Left lung (tissue), 14 donors: ENCODE measurements at places on chromosomes 5 and 9.

DNA sequence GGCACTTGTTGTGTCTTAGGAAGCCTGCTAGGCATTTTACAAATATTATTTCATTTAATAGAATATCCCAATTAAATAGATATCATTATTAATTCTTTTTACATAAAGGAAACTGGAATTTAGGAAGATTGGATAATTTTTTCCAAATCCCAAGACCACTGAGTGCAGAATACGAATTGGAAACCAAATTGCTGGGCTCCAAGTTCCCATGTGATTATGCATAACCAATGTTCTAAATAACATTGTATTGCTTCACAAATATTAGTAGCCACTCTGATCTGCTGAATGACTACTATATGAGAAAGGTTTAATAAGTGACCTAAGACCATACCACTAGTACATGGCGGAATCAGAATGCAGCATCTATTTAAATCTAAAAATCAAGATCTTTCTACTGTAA is 57.7 kb downstream of the ALDH1A1 start:
- no peaks in the 10 kb centered on the region for H3K4me1 ChIP-seq
- H3K27me3 ChIP-seq = no peaks in the 10 kb centered on the region
- H3K27ac ChIP-seq = no peak overlapping the region
- H3K36me3 ChIP-seq = no peaks in the 10 kb centered on the region
- no peak overlapping the region for H3K4me3 ChIP-seq

DNA sequence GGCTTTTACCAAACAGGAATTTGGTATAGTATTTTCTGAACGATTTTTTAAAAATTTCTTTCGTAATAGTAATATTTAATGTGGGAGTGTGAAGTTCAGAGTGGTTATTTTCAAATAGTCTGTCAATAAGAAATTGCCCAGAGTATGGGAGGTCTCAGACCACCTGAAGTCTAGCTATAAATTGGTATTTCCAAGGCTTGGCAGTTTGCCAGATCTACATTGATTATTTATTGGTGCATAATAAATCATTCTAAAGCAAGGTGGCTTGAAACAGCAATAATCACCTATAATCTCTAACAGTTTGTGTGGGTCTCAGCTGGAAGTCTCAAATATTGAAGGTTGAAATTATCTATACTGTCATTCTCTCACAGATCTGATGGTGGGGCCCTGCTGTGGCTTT is 118.5 kb downstream of the PRR16 start:
- H3K4me1 ChIP-seq = no peaks in the 10 kb centered on the region
- DNase-seq = no peak
- H3K36me3 ChIP-seq = no peaks in the 10 kb centered on the region
- H3K27me3 ChIP-seq = no peaks in the 10 kb centered on the region
- H3K27ac ChIP-seq = no peak overlapping the region

- H3K4me1 ChIP-seq = no peaks in the 10 kb centered on the region
- no peak overlapping the region for H3K4me3 ChIP-seq
- peak; percentile 46 for DNase-seq
- no peak overlapping the region for H3K27ac ChIP-seq
- H3K27me3 ChIP-seq = peaks cover 52% of the 10 kb centered on the region
These were observed 96.9 kb upstream of the FCN2 start for GRCh38 chr9:134783699-134784039.

- H3K36me3 ChIP-seq = no peaks in the 10 kb centered on the region
- H3K27ac ChIP-seq = peak overlapping the region; percentile 67
- peak; percentile 78 for DNase-seq
- no peaks in the 10 kb centered on the region for H3K27me3 ChIP-seq
- H3K4me1 ChIP-seq = peaks cover 33% of the 10 kb centered on the region
These were observed 59.2 kb upstream of the CLINT1 start for GRCh38 chr5:157917899-157918809.

GRCh38 chr9:65432722-65433323 is 147.8 kb upstream of the FOXD4L5 start:
- no peaks in the 10 kb centered on the region for H3K4me1 ChIP-seq
- DNase-seq = no peak
- no peaks in the 10 kb centered on the region for H3K36me3 ChIP-seq
- no peaks in the 10 kb centered on the region for H3K27me3 ChIP-seq
- H3K27ac ChIP-seq = no peak overlapping the region

DNA sequence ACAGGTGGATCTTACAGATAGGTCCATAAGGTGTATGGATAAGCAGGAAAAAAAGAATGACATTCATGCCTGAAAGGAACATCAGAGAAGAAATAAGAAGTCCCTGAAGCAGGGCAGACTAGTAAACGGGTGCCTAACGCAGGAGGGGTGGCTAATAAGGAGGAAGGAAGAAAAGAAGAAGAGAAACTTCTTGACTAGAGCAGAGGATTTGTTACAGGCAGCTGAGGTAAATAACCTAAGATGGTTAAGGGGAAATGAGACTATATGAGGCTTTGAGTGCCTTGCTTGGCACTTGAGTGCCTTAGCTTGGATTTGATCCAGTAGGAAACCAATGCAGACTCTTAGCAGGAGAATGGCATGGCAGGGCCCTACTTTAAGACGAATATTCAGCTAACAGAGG is 313.5 kb upstream of the PDE4D start:
- no peaks in the 10 kb centered on the region for H3K36me3 ChIP-seq
- no peak overlapping the region for H3K4me3 ChIP-seq
- H3K4me1 ChIP-seq = no peaks in the 10 kb centered on the region
- peak overlapping the region; percentile 58 for H3K27ac ChIP-seq
- no peaks in the 10 kb centered on the region for H3K27me3 ChIP-seq

GRCh38 chr5:98975682-98976407 is 47.0 kb upstream of the CHD1 start:
- no peak for DNase-seq
- H3K4me1 ChIP-seq = no peaks in the 10 kb centered on the region
- no peak overlapping the region for H3K4me3 ChIP-seq

- H3K27ac ChIP-seq = peak overlapping the region; percentile 77
- no peaks in the 10 kb centered on the region for H3K27me3 ChIP-seq
- H3K4me3 ChIP-seq = no peak overlapping the region
These were observed 40.4 kb downstream of the BASP1 start for GRCh38 chr5:17257705-17258273.

GRCh38 chr5:136457390-136458013 is 92.2 kb upstream of the TRPC7 start:
- no peaks in the 10 kb centered on the region for H3K36me3 ChIP-seq
- H3K27ac ChIP-seq = no peak overlapping the region
- no peaks in the 10 kb centered on the region for H3K27me3 ChIP-seq
- H3K4me1 ChIP-seq = no peaks in the 10 kb centered on the region
- DNase-seq = no peak
- no peak overlapping the region for H3K4me3 ChIP-seq

GRCh38 chr5:158643840-158644239 is 455.9 kb downstream of the EBF1 start:
- H3K4me1 ChIP-seq = no peaks in the 10 kb centered on the region
- no peaks in the 10 kb centered on the region for H3K27me3 ChIP-seq
- DNase-seq = no peak
- no peak overlapping the region for H3K4me3 ChIP-seq
- H3K27ac ChIP-seq = no peak overlapping the region
